Caco-2 (cell line): ENCODE measurements at places on chromosomes 5 and 9. TPM values are rescaled to one million over a fixed set of nuclear protein-coding genes. Genes with fewer than 3 reads are reported as not detected.

DNA sequence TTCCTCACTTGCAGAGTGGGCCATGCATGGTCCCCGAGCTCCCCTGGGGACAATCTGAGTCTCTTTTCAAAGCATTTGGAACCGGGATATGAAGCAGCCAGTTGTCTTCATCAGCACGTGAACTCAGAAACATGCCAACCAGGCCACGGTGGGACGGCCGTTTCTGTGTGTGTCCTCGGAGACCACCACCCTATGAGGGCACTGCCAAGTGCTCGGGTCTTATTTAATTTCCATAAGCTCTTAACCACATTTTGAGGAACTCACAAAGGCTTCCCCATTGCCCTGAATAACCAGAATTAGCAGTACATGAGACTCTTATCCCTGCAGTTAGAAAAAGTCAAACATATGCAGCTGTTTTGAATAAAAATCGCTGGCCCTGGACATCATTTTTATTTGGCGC, 60.1 kb downstream of the OTULIN start:
- H3K36me3 ChIP-seq = no peaks in the 10 kb centered on the region
- H3K4me3 ChIP-seq = no peak overlapping the region
- DNase-seq = no peak
- H3K4me1 ChIP-seq = peaks cover 14% of the 10 kb centered on the region

- H3K4me1 ChIP-seq = no peaks in the 10 kb centered on the region
- no peaks in the 10 kb centered on the region for H3K27me3 ChIP-seq
- no peaks in the 10 kb centered on the region for H3K36me3 ChIP-seq
- DNase-seq = no peak
Measured at GRCh38 chr9:7333719-7334118, 465.9 kb downstream of the DMAC1 start.

Gene ANKHD1
- 130 and 134 TPM in 2 replicates for total RNA-seq

- H3K27ac ChIP-seq = no peak overlapping the region
- no peak overlapping the region for H3K4me3 ChIP-seq
Measured at GRCh38 chr5:78610163-78610583, 38.4 kb downstream of the LHFPL2 start.

Gene GPR150
- 0.21 and 0.27 TPM in 2 replicates for total RNA-seq

- peak overlapping the region; percentile 35 for H3K4me3 ChIP-seq
- DNase-seq = peak; percentile 32
- no peaks in the 10 kb centered on the region for H3K36me3 ChIP-seq
Measured at GRCh38 chr5:114360816-114361723, 800 bp upstream of the KCNN2 start.

DNA sequence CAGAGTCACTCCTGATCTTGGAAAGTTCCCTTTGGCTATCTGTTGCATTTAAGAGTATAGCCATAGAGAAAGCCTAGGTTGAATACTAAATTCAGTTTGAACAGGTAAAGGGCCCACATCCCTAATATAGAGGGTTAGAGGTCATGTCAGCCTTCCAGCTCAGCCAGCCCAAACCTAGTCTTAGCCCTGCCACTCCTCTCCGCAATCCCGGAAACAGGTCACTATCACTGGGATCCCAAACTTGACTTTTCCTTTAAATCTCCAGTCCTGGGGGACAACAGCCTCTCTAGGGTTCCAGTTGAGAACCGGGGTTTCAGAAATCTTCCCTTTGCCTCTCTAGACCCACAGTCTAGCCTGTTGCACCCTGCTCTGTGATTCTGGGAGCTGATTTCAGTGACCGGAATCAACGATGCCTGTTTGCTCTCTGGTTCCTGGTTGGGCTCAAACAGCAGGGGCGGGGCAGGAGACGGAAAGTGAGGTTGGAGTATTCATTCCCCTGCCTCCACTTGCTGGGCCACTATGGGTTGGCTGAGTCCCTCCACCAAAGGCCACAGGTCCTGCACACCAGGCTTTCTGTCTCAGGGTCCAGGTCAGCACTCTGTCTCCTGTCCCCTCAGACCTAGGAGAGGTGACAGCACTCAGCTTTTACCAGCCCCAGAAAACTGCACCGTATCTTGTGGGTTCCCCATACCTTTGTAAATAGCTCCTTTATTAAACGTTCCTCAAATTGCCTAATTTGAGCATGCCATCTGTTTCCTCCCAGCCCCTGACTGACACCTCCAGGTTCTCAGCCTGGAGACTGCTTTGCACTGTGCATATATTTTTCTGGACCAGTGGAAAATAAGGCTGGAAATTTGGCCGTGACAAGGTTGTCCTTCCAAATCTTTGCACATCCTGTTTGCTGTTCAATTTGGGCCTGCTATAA, 23.8 kb upstream of the CPEB4 start:
- no peaks in the 10 kb centered on the region for H3K36me3 ChIP-seq
- H3K27me3 ChIP-seq = no peaks in the 10 kb centered on the region
- no peak for DNase-seq
- H3K27ac ChIP-seq = no peak overlapping the region

DNA sequence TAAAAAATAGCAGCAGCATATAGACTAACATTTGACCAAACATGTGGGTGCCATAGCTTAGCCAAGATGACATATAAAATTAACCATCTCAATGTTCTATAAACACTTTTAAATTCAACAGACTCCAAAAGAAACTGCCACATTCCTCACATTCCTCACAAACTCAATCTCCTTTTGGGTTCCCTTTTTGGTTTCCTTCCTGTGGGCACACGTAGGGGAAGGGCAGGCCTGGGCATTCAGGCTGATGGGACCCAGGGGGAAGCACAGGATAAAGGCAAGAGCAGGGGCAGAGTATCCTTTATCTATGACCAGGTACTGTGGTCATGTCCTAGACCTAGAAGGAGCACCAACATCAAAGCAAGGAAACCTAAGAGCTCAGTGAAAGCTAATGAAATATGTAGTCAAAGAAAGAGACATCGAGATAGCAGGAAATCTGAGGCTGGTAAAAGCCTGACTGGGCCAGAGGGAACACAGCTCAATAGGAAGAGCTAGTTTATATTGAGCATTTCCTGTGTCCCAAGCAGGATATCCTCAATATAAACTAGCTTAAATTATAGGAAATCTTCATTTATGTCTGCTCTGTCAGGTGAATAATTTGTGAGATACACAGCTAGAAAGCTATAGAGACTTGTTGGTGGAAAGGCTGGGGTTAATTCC, 13.6 kb upstream of the ERAP1 start:
- no peaks in the 10 kb centered on the region; the same call in 1 of the 2 replicates for H3K27me3 ChIP-seq
- H3K4me1 ChIP-seq = peaks cover 11% of the 10 kb centered on the region; the same call in 1 of the 2 replicates
- no peak overlapping the region for H3K4me3 ChIP-seq
- no peak overlapping the region for H3K27ac ChIP-seq

GRCh38 chr5:170551076-170551475, 47.3 kb downstream of the KCNIP1 start:
- H3K27ac ChIP-seq = no peak overlapping the region
- H3K4me3 ChIP-seq = no peak overlapping the region
- no peaks in the 10 kb centered on the region for H3K27me3 ChIP-seq
- no peaks in the 10 kb centered on the region for H3K36me3 ChIP-seq
- no peaks in the 10 kb centered on the region for H3K4me1 ChIP-seq

DNA sequence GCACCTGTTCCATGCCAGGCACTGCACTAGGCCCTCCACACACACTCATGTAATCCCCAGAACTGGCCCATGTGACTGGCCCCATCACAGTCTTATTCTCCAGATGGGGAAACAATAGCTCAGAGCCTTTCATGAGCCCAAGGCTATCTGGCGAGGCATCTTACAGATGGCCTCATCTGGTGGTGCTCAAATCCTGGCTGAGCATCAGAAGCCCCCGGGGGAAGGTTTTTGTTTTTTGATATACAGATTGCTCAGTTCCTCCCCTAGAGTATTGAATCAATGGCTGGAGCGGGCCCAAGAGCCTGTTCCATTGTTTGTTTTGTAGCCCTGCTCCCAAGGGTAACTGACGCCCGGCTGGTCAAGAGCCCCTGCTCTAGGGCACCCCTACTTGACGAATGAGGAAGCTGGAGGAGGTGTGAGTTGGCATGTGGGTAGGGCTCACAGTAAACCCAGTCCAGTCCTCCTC, 145.3 kb upstream of the RAPGEF1 start:
- H3K27ac ChIP-seq = no peak overlapping the region
- H3K4me3 ChIP-seq = no peak overlapping the region
- no peak for DNase-seq
- no peaks in the 10 kb centered on the region for H3K36me3 ChIP-seq

Gene SLC34A3
- total RNA-seq = 0.19 TPM in 1 of 2 replicates, not detected in the other

DNA sequence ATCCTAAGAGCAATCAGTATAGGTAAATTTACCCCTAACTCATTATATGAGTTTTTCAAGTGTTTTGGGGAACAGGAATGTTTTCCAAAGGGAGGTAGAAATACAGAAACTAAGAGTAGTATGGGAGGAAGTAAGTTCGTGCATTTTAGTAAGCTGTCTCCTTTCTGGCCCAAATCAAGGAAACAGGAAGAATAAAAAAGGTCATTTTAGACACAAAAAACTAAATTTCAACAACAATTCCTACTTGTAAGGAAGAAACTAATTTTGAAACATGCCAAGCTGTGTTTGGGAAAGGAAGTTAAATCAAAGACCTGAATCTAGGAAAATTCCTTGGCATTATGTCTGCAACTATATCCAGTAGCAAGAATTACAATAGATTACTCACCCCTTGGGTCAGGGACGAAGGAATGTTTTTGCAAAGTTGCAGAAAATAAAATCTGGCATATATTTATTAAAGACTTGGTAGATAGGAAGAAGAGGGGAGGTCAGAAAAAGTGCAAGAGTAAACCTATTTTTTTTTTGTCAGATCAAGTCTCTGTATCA, 6.5 kb upstream of the RPS6 start:
- H3K27me3 ChIP-seq = no peaks in the 10 kb centered on the region
- H3K36me3 ChIP-seq = no peaks in the 10 kb centered on the region
- H3K4me1 ChIP-seq = no peaks in the 10 kb centered on the region
- H3K4me3 ChIP-seq = no peak overlapping the region

Gene SIGMAR1
- total RNA-seq = 102 and 103 TPM in 2 replicates

GRCh38 chr5:111656580-111656979, 100.4 kb downstream of the NREP start:
- peaks cover 5% of the 10 kb centered on the region for H3K4me1 ChIP-seq
- H3K27me3 ChIP-seq = no peaks in the 10 kb centered on the region
- no peak overlapping the region for H3K4me3 ChIP-seq
- peak; percentile 25 for DNase-seq

- no peaks in the 10 kb centered on the region for H3K36me3 ChIP-seq
- no peak overlapping the region for H3K27ac ChIP-seq
- no peak overlapping the region for H3K4me3 ChIP-seq
Measured at GRCh38 chr5:2399804-2400203, 351.7 kb downstream of the IRX2 start.

Gene PCDHA2
- not detected in 2 replicates for total RNA-seq

DNA sequence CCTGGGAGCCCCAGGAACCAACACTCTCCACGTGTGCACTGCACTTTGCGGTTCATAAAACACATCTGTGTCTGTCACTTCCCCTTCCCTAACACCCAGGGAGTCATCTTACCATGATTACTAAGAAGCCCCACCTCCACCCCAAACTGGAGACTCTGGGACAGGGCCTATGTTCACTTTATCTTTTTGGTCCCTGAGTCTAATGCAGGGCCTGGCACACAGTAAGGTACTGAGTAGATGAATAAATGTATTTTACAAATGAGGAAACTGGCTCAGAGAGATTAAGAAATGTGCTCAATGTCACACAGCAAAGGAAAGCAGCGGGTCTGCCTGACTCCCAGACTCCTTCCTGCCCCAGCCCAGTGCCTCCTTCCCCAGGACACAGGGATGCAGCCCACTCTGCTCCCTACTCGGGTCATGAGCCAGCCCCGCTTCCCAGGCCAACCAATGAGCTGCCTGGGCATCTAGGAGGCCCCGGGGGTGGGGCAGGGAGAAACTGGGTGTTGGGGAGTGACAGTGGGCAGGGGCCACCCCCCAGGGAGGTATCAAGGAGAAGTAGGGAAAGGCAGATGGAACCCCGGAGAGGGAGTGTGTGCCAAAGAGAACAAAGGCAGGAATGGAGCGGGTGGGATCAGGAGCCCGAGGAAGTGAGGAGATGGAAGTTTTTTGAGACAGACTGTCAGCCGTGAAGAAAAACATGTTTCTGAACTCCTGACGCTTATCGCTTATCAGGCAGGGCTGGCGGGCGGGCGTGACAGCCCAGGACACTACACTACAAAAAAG, 30.5 kb downstream of the SHB start:
- H3K36me3 ChIP-seq = no peaks in the 10 kb centered on the region; the same call in 1 of the 2 replicates
- H3K27me3 ChIP-seq = no peaks in the 10 kb centered on the region
- H3K4me3 ChIP-seq = no peak overlapping the region
- H3K27ac ChIP-seq = peak overlapping the region; percentile 45
- peaks cover 29% of the 10 kb centered on the region for H3K4me1 ChIP-seq
- no peak for DNase-seq

DNA sequence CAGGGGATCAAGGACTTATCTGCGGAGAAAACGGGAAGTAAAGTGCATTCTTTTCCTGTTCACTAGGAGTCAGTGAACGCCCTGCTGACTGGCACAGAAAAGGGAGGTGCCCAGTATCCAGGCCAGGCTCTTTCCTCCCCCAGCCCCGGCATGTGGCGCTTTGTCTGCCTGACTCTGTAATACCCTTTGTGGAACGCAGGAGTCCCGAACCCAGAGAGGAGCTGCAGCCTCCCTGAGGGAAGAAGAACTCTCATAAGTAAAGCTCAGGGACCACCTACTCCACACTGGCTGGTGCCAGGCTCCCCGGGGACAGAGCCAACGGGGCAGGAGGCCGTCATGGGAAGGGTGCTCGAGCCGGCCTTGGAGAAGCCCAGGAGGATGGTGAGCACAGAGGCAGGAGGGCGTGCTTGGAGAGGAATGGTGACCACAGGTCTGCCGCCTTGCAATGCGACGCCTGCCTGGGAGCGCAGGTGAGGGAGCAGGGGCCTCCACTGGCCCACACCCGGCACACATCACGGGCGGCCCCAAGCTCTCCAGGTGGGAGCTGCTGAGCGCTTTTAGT, 31.5 kb downstream of the VAV2 start:
- no peak for DNase-seq
- H3K4me3 ChIP-seq = no peak overlapping the region
- H3K4me1 ChIP-seq = peaks cover 18% of the 10 kb centered on the region; the same call in 1 of the 2 replicates
- no peak overlapping the region for H3K27ac ChIP-seq
- no peaks in the 10 kb centered on the region for H3K36me3 ChIP-seq

DNA sequence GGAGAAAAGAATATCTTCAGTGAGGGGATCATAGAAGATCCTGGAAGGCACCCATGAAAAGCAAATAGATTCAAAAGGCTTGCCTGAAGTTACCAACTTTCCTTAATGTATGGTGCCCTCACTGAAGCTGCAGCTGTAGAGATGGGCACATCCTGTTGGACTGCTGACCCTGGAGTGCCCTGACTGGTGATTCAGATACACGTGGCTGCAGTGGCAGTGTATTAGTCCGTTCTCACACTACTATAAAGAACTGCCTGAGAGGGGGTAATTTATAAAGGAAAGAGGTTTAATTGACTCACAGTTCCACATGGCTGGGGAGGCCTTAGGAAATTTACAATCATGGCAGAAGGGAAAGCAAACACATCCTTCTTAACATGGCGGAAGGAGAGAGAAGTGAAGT, 80.3 kb downstream of the OSMR start:
- H3K27ac ChIP-seq = no peak overlapping the region
- no peak for DNase-seq
- H3K4me3 ChIP-seq = no peak overlapping the region
